Stimulated activated CD4-positive, alpha-beta T cell treated with anti-CD3 and anti-CD28 coated beads, Interleukin-1b, Interleukin-23, amount 100 ng/mL, for 1 hour (primary cell): ENCODE measurements at places on chromosomes 2 and 18.

GRCh38 chr18:45050712-45051601 is 370.3 kb downstream of the SETBP1 start:
- no peak for DNase-seq

- DNase-seq: no peak
These were observed 26.1 kb upstream of the RBM44 start for GRCh38 chr2:237772513-237772912.

- DNase-seq: no peak
These were observed 56.5 kb upstream of the CREB1 start for GRCh38 chr2:207473049-207473930.

DNA sequence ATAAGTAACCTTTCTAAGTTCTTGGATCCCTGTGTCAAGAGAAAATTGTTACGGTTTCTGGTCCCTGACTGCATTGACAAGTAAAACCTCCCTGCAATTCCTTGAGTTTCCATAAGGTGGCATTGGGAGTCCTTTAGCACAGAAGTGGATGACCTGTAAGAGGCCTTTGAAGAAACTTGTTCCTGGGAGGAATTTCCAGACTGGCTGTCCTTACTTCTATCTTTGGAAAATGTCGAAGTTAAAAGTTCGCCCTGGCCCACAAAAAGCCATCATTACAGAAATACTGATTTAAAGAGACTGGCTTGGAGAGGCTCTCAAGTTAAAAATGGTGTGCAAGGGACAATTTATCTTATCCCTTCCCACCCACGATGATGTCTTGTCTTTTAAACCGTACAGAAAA is 218.4 kb downstream of the CDH20 start:
- no peak for DNase-seq

- DNase-seq: no peak
These were observed 64.2 kb downstream of the TRIP12 start for GRCh38 chr2:229857634-229858033.

- DNase-seq: no peak
These were observed 20.6 kb downstream of the TEX44 start for GRCh38 chr2:231613331-231613662.
